ENCODE measurements at places on chromosomes 4 and X. TPM values are rescaled to one million over a fixed set of nuclear protein-coding genes. Genes with fewer than 3 reads are reported as not detected.

Gene REELD1
- 0.14 TPM for total RNA-seq

GRCh38 chrX:150879855-150880807 lies 18.3 kb downstream of the CD99L2 start:
- DNase-seq: no peak

- DNase-seq: no peak
Observed at GRCh38 chr4:100306018-100306417, 115.8 kb upstream of the DDIT4L start.

- no peak for DNase-seq
Observed at GRCh38 chrX:105297041-105297440, 76.5 kb upstream of the TEX13A start.

GRCh38 chrX:43809463-43809862 lies 72.8 kb downstream of the MAOB start:
- no peak for DNase-seq

GRCh38 chr4:139243448-139244365 lies 36.3 kb downstream of the MGARP start:
- DNase-seq: no peak

Gene ZFYVE28
- total RNA-seq: 5.7 TPM

Gene CENPC
- 16.9 TPM for total RNA-seq

Gene PDZD4
- 73.0 TPM for total RNA-seq

Gene RP2
- total RNA-seq: 28.3 TPM

Gene CTAG1A
- total RNA-seq: not detected

- DNase-seq: no peak
Observed at GRCh38 chr4:74555231-74555630, 110.3 kb downstream of the AREG start.

- no peak for DNase-seq
Observed at GRCh38 chr4:133096972-133097371, 52.1 kb upstream of the PCDH10 start.

- no peak for DNase-seq
Observed at GRCh38 chr4:181592221-181592745, 650.9 kb upstream of the TENM3 start.

GRCh38 chr4:42252315-42252714 lies 99.9 kb upstream of the BEND4 start:
- no peak for DNase-seq

DNA sequence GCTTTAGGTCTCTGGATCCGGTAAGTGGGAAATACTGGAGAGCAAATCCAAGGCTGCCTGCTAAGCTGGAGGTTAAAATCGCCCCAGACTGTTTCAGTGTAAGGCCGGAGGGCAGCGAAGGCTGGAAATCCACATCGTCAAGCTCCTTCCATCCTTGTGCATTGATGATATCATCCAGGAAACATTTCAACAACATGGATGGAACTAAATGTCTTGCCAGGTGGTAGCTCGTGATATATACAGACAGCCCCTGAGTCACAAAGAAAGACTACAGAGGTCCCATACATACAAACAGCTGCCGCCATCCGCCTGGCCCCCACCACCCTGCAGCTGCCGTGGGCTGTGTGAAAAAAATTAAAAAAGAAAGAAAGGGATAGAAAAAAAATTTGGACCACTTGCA lies 148.9 kb upstream of the RBPJ start:
- DNase-seq: no peak

DNA sequence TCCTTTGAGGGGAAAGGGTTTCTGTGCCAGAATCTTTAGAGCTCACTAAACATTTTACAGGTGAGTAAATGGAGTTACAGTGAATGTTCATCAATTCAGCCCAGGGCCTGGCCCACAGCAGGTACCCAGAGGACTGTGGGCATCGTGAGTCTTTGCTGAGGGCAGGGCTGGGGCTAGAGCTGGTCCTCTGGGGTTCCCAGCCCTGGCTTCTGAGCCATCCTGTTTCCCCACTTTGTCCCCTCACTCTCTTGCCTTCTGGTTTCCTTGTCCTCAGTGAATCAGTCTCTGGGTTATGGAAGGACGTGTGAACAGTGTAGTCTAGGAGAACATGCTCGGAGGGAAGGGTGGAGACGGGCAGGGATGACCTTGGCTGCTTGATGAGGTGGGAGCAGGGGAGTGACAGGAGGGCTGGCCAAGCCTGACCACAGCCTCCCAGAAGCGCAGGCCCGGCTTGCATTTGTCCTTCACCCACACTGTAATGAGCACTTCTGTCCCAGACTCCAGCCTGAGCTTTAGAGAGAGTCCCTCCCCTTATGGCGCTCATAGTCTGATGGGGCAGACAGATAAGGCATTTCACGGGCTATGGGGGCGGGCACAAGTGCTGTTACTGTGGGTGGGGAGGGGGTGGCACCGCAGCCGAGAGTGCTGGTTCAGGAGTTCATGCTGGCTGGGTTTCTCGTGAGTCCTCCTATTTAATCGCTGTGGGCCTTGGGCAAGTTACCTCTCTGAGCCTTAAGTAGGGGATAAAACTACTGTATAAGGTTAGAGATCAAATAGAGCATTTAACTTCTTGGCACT lies 17.3 kb downstream of the TBC1D14 start:
- DNase-seq: no peak

Gene NOX1
- not detected for total RNA-seq

GRCh38 chr4:75633846-75634245 lies 3.5 kb upstream of the CDKL2 start:
- DNase-seq: no peak

GRCh38 chr4:118941149-118941548 lies 52.5 kb downstream of the SYNPO2 start:
- no peak for DNase-seq

Gene CPZ
- total RNA-seq: 29.7 TPM

Gene CXXC4
- 0.67 TPM for total RNA-seq

GRCh38 chrX:125132274-125132673 lies 187.4 kb upstream of the TEX13C start:
- peak; percentile 40 for DNase-seq

Gene PLP1
- total RNA-seq: 60.7 TPM

Gene GAGE12F
- total RNA-seq: not detected

DNA sequence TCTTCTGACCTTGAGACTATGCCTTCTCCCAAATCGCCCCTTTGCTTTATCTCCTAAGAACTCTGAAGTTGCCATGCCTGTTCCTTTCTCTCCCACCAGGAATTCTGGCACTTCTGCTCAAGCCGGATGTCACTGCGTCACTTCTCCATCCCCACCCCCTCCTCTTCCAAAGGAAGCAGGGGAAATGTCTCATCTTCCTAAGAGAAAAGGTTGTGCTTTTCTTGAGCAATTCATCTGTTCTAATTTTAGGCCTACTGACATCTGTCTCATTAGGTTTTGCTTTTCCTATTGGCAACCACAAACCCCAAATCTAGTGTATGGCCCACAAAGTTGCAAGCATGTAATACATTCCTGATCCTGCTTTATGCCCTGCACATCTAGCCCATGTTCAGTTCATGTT lies 163.1 kb upstream of the PLAC1 start:
- DNase-seq: no peak

GRCh38 chrX:41670112-41670511 lies 18.7 kb upstream of the GPR34 start:
- DNase-seq: no peak

GRCh38 chr4:83093060-83093640 lies 21.4 kb downstream of the PLAC8 start:
- DNase-seq: peak; percentile 79

DNA sequence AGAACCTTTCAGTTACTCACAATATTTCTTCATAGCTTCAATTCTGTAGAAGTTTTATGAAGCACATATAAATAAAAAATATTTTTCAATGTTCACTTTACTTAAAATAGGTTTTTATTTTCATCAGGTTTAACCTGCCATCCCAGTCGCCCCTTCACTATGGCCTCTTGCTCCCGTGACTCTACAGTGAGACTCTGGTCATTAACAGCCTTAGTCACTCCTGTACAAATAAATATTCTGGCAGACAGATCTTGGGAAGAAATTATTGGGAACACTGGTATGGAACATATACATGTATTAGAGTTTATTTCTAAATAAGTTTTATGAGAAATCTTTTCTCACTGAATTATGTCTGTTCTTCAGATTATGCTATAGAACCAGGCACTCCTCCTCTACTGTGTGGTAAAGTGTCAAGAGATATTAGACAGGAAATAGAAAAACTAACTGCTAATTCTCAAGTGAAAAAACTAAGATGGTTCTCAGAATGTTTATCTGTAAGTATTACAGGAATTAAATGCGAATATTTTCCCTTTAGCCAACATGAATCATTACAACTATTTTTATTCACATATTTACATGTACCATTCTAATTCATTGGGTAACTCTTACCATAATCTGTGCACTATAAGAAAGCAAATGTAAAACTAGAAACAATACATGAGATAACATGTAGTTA lies 45.6 kb downstream of the SPATA4 start:
- DNase-seq: no peak

- DNase-seq: no peak
Observed at GRCh38 chrX:121802881-121803412, 755.5 kb downstream of the GLUD2 start.

DNA sequence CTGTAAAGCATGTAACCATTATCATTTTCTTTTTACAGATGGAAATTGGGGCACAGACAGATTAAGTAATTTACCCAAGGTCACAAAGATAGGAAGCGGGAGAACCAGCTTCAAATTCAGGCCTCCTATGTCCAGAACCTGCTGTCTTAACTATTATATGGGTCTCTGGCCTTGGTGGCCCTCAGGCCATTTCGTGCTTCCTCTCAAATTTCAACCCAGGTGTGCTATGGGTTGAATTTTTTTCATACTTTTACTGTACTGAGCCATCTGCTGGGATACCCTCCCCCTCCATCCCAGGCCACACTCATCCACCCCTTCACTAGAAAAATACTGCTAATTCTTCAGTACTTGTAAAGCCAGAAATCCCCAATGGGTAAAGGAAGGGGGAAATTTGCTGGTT lies 42.3 kb downstream of the KLF3 start:
- no peak for DNase-seq

Gene MMRN1
- not detected for total RNA-seq

All from H7 (cell line).